Fibroblast of skin of abdomen (primary cell): ENCODE measurements at places on chromosomes 1 and 21.

DNA sequence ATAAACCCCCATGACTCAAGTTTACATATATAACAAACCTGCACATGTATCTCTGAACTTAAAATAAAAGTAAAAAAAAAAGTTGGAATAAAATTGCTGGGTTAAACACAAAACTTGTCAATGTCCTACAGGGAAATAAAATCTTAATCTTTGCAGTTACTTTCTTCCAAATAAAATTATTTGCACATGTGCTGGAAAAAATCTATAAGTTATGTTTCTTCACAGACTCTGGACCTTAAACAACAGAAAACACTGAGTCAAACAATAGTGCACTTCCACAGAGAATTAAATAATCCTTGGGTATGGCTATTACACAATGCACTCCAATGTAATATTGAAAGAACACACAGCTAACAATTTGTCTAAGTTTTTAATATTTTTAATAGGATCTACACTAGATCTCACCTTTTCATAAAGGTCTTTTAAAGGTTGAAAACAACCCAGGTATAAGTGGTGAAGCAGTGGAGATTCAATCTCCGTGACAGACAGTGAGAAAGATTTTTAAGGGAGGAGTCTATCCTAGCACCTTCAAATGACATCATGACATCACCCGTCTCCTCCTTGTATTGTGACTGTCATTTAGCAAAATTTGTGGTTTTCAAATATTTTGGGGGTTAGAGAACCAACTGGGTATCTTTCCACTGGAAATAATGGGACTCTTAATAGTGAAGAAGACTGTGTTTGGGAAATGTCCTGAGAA lies 25.2 kb upstream of the FGGY start:
- DNase-seq: no peak

- no peak for DNase-seq
Observed at GRCh38 chr1:36968730-36969129, 65.6 kb downstream of the GRIK3 start.

- DNase-seq: peak; percentile 26
Observed at GRCh38 chr1:207316622-207317391, 4.7 kb upstream of the CD55 start.

- DNase-seq: peak; percentile 91
Observed at GRCh38 chr1:117826540-117827078, 102.8 kb downstream of the GDAP2 start.

GRCh38 chr1:22778862-22779520 lies 68.4 kb downstream of the EPHB2 start:
- DNase-seq: no peak

- DNase-seq: no peak
Observed at GRCh38 chr1:192869308-192869940, 60.6 kb downstream of the RGS2 start.

DNA sequence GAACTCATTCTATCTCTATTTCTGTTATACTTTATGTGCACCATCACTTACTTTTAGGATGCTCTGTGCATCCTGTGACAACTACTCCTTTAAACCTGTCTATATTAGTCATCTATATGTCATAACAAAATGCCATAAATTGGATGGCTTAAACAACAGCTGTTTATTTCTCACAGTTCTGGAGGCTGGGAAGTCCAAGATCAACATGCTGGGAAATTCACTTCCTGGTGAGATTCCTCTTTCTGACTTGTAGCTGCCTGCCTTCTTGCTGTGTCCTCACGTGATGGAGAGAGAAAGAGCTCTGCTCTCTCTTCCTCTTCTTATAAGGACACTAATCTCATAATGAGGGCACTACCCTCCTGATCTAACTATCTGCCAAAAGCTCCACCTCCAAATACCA lies 62.3 kb upstream of the RCOR3 start:
- DNase-seq: no peak

DNA sequence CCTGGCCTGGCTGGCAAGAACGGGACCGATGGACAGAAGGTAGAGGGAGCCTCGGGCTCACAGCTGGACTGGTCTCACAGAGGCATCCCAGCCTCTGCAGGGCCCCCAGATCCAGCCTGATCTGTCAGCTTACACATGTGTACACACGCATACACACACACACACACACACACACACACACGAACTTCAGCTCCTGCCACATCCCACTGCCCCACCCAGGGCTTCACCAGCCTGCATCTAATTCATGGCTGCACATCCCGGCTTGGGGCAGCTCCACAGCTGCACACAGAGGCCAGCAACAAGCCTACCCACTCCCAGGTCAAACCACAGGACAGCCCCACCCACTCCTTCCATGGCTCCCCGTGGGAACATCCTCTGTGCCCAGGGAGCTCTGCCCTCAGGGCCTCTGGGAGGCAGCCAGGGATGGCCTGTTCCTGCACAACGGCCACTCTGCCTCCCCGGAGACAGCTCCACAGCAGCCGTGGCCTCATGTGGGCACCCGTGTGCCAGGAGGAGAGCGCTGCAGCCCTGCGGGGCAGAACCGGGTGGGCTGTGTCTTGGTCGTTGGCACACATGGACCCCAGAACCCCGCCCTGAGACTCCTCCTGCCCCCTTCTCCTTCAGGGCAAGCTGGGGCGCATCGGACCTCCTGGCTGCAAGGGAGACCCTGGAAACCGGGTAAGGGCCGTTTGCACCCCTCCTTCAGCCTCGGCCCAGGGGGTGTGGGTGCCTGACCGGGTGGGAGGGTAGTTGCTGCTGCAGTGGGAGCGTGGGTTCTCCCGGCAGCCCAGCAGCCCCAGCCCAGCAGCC lies 19.1 kb downstream of the COL6A2 start:
- no peak for DNase-seq

DNA sequence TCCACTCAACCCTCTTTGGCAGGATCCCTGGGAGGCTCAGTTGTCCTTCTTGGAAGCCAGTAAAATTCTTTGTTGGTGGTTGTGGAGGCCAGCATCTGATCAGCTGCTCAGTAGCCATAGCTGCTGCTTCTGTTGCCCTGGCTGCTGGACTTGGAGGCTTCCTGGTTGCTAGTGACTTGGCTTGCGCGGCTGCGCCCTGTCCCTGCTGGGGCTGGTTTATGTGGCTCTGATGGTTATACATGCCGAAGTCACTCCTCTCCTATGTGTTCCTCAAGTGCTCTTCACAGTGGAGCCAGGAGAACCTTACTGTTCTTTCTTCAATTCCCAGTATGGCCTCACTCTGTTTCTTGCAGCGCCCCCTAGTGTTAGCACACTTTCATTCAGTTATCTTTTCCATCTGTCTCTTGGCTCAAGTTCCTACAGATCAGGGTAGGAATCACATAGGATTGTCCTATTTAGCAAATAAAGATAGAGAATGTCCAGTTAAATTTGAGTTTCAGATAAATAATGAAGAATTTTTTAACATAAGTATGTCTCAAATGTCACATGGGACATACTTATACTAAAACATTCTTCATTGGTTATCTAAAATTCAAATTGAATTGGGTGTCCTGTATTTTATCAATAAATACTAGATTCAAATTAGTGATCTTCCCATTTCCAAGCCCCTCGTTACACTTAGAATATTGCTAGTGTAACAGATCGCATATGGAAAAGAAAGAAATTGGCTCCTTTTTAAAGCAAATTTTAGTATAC lies 176.5 kb downstream of the TGFB2 start:
- DNase-seq: peak; percentile 38

GRCh38 chr1:84117868-84118267 lies 26.2 kb upstream of the PRKACB start:
- peak; percentile 79 for DNase-seq

GRCh38 chr1:180117764-180118116 lies 36.9 kb upstream of the QSOX1 start:
- peak; percentile 82 for DNase-seq

DNA sequence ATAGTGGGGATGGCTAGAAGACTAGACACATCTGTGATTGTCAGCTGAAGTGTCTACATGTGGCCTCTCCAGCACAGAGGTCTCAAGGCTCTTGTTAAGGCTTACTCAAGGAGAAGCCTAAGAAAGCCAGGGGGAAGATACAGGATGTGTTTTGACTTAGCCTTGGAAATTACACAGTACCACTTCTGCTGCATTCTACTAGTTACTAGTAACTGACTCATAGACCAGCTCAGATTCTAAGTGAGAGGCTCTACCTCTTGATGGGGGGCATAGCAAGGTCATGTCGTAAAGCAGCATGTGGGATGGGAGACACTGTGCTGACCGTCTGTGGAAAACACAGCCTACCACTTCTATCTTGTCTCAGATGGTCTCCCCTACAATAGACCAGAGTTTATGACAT lies 99.5 kb downstream of the UBE2U start:
- peak; percentile 76 for DNase-seq

GRCh38 chr21:39881661-39882060 lies 14.4 kb downstream of the PCP4 start:
- DNase-seq: no peak

DNA sequence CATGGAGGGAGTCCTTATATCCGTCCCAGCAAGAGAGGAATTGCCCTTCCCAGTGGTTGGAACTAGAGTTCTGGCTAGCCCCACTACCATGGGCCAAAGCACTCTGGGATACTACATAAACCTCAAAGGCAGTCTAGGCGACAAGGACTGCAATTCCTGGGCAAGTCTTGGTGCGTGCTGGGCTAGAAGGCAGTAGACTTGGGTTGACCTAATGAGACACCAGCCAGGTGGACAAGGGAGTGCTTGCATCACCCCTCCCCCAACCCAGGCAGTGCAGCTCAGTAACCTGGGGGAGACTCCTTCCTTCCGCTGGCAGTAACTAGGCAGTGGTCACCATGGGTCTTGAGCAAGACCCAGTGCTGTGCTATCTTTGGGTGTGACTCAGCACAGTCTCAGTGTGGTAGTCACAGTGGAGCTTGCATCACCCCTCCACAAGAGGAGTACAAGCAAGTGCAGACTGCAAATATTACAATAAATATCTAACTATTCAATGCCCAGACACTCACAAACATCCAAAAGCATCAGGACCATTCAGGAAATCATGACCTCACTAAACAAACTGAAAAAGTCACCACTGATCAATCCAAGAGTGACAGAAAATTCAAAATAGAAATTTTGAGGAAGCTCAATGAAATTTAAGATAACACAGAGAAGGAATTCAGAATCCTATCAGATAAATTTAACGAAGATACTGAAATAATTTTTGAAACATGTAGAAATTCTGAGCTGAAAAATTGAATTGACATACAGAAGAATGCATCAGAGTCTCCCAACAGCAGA lies 84.7 kb upstream of the LYPLAL1 start:
- peak; percentile 90 for DNase-seq

DNA sequence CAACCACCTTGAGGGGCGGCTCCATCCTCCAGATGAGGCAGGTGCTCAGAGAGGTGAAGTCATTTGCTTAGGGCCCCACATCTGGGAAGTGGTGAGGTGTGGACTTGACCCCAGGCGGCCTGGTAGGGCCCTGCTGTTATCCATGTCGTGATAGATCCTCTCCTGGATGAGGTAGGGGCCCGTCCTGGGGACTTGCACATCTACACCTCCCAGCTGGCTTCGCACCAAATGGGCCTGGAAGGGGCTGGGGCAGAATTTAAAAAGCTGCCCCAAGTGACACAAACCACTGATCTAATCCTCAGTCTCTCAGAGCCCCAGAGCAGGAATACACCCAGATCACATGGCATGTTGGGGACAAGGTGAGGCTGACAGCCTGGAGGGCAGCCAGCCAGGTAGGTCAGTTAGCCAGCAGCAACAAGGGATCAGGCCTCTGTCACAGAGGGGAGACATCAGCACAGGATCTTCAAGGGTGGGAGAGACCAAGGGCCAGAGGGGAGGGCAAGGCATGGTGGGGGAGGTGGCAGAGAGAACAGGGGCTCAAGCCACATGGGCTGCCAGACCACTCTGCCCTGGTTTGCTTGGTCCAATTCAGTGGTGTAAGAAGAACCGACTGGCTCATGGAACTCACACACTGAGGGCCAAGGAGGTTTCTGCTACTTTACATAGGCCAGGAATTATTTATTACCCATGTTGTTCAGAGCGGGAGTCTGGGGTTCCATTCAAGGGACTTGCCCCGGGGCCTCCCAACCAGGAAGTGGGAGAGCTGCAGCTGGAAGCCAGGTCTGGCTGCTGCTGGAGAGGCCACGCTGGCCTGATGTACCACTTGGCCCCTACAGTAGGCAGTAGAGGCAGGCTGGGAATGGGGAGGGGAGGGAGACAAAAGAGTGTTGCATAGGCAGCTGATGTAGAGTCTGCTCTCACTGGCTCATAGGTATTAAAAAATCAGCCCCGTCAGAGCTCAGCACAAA lies 12.1 kb downstream of the LRP8 start:
- DNase-seq: no peak

DNA sequence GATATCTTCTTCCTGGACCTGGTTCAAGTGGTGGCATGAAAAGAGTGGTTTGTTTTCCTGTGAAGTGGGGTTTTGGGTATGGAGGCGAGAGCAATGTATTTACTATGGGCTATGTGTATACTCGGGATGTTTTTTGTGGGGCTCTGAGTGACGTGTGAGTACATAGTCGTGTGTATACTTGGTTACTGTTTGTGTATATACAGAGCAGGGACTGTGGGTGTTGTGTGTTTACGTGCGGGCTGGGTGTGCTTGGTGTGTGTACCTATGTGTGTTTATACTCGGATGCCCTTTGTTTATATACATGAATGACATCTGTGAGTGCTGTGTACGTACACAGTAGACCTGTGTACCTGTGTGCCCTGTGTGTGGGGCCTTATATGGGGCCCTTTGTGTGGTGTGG lies 50.0 kb downstream of the YARS1 start:
- no peak for DNase-seq

- peak; percentile 87 for DNase-seq
Observed at GRCh38 chr1:177274687-177275211, 104.0 kb downstream of the BRINP2 start.

DNA sequence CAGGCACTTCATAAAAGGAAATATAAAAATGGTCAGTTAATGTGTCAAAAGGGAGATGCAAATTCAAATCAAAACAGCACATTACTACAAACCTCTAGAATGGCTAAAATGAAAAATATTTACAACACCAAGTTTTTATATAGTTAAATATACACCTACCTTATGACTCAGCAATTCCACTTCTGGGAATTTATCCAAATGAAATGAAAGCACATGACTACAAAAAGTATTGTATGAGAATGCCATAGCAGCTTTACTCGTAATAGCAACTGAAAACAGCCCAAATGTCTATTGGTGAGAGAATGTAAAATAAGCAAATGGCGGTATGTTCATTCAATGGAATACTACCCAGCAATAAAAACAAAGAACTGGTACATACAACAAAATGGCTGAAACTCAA lies 175.8 kb upstream of the SPAG17 start:
- DNase-seq: peak; percentile 84

DNA sequence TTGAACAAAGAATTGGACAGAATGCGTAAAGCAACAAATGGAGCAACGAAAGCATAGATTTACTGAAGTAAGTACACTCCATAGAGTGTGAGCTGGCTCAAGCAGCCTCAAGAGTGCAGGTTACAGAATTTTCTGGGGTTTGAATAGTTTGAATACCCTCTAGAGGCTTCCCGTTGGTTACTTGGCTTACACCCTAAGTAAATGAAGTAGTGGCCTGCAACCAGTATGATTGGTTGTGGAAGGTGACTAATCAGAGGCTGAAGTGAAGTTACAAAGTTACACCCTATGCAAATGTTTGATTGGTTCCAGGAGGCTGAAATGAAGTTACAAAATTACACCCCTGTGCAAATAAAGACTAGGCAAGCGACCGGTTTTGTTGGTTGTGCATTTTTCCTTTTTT lies 10.9 kb downstream of the TCEANC2 start:
- no peak for DNase-seq
